ENCODE measurements at places on chromosomes 3 and 15.

DNA sequence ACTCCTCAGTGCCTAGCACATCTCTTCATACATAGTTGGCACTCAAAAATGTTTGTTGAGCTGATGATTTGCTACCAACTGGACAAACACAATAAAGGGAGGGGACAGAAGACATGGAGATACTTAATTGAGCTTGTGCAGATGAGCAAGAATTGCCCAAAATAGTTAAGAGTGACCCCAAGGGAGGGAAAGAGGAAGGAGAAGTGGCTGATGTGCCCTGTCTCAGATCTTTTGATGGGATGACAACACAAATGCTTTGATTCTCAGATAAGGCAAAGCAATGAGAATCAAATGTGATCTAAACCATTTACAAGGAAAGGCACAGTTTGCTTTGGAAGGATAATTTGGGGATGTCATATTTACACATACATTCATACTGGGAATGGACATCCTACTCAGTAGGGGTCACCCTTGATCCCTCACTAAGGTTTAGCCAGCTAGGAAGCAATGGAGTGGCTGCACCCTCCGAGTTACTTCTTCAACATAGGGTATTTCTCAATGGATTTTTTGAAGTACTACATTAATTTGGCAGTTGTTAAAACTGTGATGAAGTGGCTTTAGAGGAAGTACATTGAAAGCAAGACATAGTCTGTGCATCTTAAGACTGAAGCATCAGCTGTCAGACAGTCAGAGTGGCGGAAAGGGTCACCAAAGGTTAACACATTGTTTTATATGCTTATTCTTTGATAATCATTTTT lies 21.9 kb upstream of the SSR3 start:
- no peak for DNase-seq

- no peak for DNase-seq
Measured at GRCh38 chr15:99509686-99510461, 55.9 kb upstream of the MEF2A start.

- DNase-seq: no peak
Measured at GRCh38 chr3:71910108-71910507, 125.2 kb upstream of the PROK2 start.

DNA sequence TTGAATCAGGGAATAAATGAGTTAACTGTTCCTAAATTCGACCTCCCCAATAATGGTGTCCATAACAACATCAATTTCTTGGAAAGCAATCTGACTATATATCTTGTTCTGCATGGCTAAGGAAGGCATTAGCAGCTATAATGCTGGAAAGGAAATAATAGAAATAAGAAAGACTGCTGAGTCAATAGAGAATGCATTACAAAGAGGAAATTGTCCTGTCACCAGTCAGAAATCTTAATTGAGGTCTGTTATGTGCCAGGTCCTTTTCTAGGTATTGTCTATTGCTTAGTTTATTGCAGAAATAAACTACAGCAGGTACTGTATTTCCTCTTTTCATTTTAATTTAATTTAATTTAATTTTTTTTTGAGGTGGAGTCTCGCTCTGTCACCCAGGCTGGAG lies 5.9 kb upstream of the PPP1R2 start:
- DNase-seq: no peak

DNA sequence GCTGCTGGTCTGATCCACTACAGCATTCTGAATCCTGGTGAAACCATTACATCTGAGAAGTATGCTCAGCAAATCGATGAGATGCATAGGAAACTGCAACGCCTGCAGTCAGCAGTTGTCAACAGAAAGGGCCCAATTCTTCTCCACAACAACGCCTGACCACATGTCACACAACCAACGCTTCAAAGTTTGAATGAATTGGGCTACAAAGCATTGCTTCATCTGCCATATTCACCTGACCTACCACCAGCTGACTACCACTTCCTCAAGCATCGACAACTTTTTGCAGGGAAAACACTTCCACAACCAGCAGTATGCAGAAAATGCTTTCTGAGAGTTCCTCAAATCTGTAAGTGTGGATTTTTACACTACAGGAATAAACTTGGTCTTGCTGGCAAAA lies 54.7 kb upstream of the C2CD4B start:
- no peak for DNase-seq

DNA sequence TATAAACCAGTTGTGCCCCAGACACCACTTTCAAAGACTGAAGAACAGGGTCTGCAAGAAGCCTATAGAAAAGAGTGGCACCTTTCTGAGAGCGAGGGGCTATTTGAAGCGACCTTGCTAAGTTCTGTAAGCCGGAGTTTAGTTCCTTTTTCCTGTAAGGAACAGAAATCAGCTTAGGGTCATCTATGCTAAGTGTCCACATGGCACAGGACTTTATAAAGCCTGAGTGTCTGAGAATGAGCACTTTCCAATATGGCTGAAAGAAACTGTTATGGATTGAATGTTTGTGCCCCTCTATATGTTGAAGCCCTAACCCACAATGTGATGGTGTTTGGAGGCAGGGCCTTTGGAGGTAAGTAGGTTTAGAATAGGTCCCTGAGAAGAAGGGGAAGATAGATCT lies 4.0 kb upstream of the A4GNT start:
- no peak for DNase-seq

GRCh38 chr15:88489321-88489720 lies 21.8 kb downstream of the MRPS11 start:
- DNase-seq: no peak

DNA sequence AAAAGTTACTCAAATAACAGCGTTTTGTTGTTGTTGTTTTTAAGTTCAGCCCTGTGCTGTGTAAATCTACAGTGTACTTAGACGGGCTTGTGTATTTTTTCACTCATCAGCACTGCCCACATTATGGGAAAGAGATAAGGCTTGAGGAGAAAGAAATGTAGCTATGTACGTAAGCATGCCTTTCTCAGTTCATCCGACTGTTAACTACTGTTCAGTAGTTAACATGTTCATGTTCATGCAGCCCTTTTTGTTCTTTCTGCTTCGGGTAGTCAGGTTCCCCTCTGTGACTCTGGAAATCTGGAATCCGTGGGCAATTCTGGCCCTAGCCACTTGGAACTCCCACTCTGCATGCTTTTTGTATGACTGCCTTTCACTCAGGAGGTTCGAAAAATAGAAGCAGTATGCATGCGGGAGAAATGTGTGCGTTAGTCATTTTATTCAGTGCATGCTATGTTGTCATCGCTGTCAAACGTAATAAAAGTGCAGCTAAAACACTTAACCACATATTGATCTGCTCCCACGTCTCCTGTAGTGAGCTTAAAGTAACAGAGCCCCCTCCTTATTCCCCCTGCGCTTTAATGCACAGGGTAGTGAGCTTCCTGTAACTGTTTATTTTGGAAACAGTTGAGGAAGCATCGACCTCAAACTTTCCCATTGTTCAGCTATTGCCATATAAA lies 283.1 kb upstream of the NR2F2 start:
- DNase-seq: no peak

GRCh38 chr15:50546566-50546965 lies at the start of gene USP50:
TSS of gene USP50 (minus strand) at chr15:50546666. CDS start at chr15:50546525, 141 bp downstream.
- DNase-seq: no peak

GRCh38 chr3:142211034-142211433 lies 14.4 kb downstream of the GK5 start:
- DNase-seq: no peak

- no peak for DNase-seq
Measured at GRCh38 chr3:177230641-177231040, 33.4 kb upstream of the TBL1XR1 start.

GRCh38 chr3:62672270-62672987 lies 202.8 kb downstream of the CADPS start:
- DNase-seq: no peak

DNA sequence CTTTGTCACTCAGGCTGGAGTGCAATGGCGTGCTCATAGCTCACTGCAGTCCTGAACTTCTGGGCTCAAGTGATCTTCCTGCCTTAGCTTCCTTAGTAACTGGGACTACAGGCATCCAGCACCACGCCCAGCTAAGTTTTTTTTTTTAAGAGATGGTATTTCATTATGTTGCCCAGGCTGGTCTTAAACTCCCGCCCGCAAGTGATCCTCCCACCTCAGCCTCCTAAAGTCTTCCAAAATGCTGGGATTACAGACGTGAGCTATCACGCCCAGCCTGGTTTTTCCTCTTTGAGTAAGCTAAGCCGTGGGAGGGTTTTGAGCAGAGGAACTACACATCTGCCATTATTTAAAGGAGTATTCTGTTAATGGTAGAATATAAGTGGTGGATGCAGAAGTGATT lies 7.4 kb upstream of the LRRFIP2 start:
- no peak for DNase-seq

- no peak for DNase-seq
Measured at GRCh38 chr3:99953596-99953995, 135.9 kb downstream of the CMSS1 start.

- DNase-seq: no peak
Measured at GRCh38 chr15:85741021-85741421, 53.7 kb downstream of the KLHL25 start.

GRCh38 chr3:39080026-39080425 lies 27.4 kb downstream of the GORASP1 start:
- DNase-seq: no peak

Data from activated T-cell treated with anti-CD3 and anti-CD28 coated beads for 1 hour (primary cell).